ENCODE measurements at places on chromosomes 2 and 18. TPM values are rescaled to one million over a fixed set of nuclear protein-coding genes. Genes with fewer than 3 reads are reported as not detected.
A peak's percentile ranks its signal among the peaks of the same experiment; 100 is the strongest.

DNA sequence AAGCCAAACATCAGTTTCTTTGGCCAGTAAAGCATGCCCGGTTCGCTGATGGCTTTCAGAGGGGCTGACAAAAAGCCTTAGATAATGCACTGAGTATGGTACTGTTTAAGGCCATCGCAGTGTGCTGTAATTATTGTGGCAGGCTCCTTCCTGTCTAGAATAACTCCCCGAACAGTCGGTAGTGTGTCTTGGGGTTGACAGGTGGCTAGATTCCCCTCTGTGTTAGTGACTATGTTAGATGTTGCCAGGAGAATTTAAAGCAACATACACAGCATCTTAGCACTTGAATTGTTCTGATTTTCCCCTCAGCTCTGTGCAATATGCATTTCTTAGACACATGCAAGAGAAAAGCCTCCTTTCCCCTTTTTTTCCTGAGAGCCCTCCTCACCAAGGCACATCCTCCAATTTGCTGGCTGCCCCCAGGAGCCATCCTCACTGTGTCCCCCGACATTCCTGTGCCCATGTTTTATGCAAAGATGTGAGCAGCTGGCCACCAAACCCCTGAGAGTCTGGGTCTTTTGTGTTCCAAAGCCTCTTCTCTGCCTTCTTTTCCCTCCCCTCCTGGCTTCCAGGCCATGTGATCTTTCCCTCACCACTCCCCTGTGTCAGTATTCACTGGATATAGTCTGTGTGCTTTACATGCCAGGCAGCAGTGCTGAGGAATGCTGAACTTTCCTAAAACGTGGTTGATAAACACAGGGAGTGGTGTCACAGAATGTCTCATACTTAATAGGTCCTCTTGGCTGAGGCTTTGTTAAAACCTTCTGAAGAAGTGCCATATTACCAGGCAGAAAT, 331.5 kb downstream of the HRH4 start:
- DNase-seq, result no peak

UGT1A5 gene
- total RNA-seq, result not detected

- DNase-seq, result peak; percentile 90
Observed at GRCh38 chr2:127080938-127081755, 25.8 kb downstream of the BIN1 start.

MOCOS gene
- 0.30 TPM for total RNA-seq

- DNase-seq, result no peak
Observed at GRCh38 chr2:139031722-139032121, 251.5 kb upstream of the NXPH2 start.

TMEM169 gene
- total RNA-seq, result 0.07 TPM

DNA sequence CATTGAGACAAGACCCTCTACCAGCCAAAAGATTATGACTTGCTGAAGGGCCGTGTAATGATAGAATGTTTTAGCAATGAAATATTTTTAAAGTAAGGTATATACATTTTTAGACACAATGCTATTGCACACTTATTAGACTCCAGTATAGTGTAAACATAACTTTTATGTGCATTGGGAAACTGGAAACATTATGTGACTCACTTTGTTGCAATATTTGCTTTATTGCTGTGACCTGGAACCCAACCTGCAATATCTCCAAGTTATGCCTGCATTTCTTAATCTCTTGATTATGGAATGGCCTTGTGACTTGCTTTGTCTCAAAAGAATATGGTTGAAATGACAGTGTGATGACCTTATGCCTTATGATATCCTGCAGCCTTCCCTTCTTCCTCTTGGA, 502.0 kb downstream of the EPHA4 start:
- no peak for DNase-seq

DNA sequence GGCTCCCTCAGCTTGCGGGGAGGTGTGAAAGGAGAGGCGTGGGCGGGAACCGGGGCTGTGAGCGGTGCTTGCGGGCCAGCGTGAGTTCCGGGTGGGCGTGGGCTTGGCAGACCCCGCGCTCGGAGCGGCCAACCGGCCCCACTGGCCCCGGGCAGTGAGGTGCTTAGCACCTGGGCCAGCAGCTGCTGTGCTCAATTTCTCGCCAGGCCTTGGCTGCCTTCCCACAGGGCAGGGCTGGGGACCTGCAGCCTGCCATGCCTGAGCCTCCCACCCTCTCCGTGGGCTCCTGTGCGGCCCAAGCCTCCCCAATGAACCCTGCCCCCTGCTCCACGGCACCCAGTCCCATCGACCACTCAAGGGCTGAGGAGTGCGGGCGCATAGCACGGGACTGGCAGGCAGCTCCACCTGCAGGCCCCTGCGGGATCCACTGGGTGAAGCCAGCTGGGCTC, 48.2 kb downstream of the RNF138 start:
- no peak for DNase-seq

ANKRD62 gene
- not detected for total RNA-seq

DNA sequence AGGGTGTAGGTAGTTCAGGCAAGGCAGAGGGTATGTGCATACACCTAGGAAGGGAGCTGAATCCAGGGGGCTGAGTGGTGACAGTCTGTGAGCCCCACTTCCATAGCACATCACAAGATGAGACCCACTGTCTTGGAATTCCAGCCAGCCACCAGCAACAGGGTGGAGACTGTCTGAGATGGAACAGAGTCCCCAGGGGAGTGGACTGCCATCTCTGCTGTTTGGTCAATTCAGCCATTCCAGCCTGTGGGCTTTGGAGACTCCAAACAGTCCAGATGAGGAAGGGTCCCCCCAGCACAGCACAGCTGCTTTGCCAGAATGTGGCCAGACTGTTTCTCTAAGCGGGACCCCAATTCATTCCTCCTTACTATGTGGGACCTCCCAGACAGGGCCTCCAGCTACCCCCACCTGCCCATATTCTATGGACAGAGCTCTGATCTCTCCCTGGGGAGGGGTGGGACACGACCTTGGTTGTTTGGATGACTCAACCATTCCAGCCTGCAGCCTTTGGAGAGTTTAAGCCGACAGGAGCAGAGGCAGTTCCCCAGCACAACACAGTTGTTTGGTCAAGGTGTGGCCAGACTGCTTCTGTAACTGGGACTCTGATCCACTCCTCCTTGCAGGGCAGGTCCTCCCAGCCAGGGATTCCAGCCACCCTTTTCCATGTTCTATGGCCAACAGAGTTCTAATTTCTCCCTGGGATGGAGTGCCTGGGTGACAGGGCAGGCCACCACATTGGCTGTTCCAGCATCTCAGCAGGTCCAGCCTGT, 178.0 kb downstream of the RND3 start:
- DNase-seq, result no peak

GRCh38 chr2:174738841-174739240, 25.4 kb downstream of the CHRNA1 start:
- no peak for DNase-seq

DNA sequence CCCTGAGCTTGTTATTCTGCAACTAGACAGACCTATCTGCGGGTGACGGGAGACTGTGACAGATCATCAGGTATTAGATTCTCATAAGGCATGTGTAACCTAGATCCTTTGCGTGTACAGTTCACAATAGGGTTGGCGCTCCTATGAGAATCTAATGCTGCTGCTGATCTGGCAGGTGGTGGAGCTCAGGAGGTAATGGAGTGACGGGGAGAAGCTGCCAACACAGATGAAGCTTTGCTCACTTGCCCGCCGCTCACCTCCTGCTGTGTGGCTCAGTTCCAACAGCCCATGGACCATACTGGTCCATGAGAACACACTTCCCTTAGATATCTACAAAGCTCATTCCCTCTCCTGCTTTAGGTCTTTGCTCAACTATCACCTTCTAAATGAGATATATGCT, 198.2 kb upstream of the SMAD7 start:
- no peak for DNase-seq

DNA sequence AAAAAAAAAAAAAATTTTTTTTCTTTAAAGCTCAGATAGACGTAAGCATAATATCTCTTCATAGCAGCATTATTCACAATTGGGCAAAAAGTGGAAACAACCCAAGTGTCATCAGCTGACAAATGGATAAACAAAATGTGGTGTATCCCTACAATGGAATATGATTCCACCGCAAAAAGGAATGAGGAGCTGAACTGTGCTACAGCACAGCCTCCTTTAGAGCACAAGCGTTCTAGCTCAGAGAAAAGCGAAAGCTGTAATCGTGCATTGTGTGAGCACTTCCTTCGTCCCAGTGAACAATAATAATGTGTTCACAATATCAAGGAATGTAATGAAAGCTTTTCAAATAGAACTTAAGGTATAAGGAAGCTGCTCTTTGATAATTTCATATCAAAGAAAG, 11.7 kb upstream of the CHMP1B start:
- DNase-seq, result no peak

GRCh38 chr2:63522950-63523349, 65.3 kb downstream of the WDPCP start:
- no peak for DNase-seq

- DNase-seq, result no peak
Observed at GRCh38 chr2:42298132-42298531, 62.9 kb downstream of the COX7A2L start.

- DNase-seq, result peak; percentile 86
Observed at GRCh38 chr2:111897924-111898702, at the start of gene MERTK. Gene MERTK, plus strand, starts transcription at chr2:111898607. Its CDS starts 129 bp downstream, at chr2:111898736.

DNA sequence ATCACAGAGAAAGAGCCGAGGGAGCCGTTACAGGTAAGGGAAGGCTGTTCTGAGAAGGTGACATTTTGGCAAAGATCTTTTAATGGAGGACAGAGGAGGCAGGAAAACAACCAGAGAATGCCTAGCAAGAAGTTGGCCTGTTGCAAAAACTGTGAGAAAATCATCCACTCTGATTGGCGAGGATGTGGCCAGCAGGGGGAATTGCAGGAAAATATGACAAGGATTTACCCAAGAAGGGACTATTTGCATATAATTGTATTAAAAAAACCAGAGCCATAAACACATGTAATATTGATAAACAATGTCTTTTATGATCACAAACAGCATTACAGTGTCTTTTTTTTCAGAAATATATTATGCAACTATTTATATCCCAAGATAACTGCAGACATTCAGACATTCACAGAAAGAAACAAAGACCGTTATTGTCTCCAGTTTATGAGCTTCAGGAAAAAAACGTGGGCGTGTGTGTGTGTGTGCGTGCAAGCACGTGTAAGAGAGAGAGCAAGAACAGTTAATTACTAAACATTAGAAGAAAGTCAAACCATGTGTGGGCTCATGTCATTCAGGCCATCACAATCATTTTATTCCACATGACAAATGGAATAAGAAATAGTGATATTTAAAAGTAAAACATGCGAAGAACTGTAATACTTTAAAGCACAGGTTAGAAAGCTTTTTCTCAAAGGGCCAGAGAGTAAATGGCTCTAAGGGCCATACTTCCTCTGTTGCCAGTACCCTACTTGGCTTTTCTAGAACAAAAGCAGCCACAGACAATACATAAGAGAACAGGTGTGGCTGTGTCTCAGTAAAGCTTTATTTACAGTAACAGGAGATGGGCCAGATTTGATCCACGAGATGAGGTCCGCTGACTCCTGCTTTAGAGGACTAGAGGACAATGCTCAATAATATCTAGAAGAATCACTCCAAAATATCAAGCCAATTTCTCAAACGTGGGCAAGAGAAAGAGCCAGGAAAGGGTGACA, 324.1 kb downstream of the DLGAP1 start:
- DNase-seq, result no peak

DNA sequence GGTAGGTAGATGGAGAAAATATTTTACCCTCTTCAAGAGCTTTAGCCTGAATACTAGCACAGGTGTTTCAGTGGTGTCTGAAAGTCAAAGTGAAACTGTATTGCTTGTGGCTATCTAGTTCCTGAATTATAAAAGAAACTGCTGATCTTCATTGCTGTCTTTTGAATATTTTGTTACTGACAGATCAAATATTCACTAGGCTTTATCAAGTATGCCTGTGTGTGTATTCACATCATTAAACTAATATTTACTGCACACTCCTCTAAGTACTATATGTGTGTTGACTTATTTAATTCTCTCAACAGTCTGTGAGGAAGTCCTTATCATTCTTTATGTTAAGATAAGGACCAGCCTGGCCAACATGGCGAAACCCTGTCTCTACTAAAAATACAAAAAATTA, 139.6 kb downstream of the SOCS6 start:
- no peak for DNase-seq

GKN1 gene
- not detected for total RNA-seq

- no peak for DNase-seq
Observed at GRCh38 chr2:19733951-19734425, 167.8 kb downstream of the TTC32 start.

DNA sequence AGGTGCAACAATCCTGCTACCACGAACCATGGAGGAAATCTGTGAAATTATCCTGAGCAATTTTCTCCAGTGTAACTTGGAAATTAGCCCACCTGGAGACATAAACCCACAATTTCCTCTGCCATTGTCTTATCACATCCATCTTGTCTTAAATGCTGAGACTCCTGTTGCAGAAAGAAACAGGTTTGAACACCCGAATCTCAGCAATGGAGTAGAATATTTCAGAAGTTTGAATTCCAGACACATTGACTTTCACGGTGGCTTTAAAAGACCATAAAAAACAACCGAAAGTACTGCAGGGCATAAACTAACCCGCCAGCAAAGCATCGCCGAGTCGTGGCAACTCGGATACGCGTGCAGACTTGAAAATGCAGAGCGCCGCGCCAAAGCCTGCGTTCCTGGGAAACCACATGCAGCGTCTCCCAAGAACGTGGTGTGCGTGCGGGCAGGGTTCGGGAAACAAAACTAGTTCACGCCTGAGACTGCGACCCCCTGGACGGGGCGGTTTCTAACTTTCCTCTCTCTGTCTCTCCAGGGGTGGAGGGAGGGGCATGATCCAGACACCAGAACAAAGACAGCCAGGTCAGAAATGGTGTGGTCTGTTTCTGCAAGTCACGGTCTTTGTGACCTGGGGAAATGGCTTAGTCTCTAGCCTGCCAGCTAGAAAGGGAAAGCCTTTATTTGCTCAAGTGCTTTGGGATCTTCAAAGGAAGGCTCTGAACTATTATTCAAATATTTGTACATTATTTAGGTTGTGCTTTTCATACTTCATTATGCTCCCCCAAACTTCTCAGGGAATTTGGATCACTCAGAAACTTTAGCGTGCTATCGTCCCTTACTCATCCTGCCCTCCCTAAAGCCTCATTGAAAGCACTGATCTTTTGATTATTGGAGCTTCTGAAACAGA, 26.9 kb upstream of the KCTD1 start:
- DNase-seq, result peak; percentile 36

DNA sequence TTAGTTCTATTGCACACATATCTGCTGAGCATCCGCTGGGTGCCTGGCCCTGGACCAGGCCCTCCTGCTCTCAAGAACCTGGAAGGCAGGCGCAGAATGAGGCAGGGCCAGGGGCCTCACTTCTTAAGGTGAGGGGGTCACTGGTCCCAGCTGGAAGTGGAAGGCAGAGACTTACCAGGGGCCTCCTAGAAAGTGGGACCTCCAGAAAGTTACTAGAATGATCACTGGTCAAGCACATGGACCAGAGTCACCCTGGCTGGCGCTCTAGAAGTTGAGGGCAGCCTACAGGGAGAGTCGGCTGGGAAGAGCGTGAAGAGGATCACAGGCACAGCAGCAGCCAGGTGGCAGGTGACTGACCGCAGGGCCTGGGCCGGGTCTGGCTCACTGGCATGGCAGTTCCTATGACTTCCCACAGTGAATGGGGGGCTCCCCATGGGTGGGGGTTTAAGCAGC, 26.1 kb upstream of the MAL start:
- no peak for DNase-seq
